Temporal lobe (tissue), 4 donors: ENCODE measurements at places on chromosomes 7 and 10. TPM values are rescaled to one million over a fixed set of nuclear protein-coding genes. Genes with fewer than 3 reads are reported as not detected.

FBXL13 gene
- 3.9 TPM for total RNA-seq

LIPA gene
- total RNA-seq, result 25.3 TPM

SAMD9L gene
- total RNA-seq, result 3.0 TPM

ZNF467 gene
- total RNA-seq, result 1.2 TPM

GPRIN2 gene
- total RNA-seq, result 18.2 TPM

NKX1-2 gene
- total RNA-seq, result 0.25 TPM

ADRB1 gene
- 2.0 TPM for total RNA-seq

MBLAC1 gene
- total RNA-seq, result 2.2 TPM

LBX1 gene
- not detected for total RNA-seq

PNLIPRP3 gene
- total RNA-seq, result not detected

MEST gene
- 68.1 TPM for total RNA-seq

CPVL gene
- 32.9 TPM for total RNA-seq

PURB gene
- total RNA-seq, result 37.6 TPM

ELOVL3 gene
- not detected for total RNA-seq

ASB15 gene
- total RNA-seq, result not detected

GRM8 gene
- 2.2 TPM for total RNA-seq

CPA4 gene
- not detected for total RNA-seq

BMPER gene
- 3.4 TPM for total RNA-seq

NPFFR1 gene
- 1.5 TPM for total RNA-seq

POM121 gene
- 8.6 TPM for total RNA-seq
